ENCODE measurements at places on chromosomes 5 and 9.

GRCh38 chr9:134824583-134824982 is 56.0 kb upstream of the FCN2 start:
- no peak for DNase-seq

- DNase-seq, result no peak
Measured at GRCh38 chr9:7579351-7579750, 220.2 kb downstream of the DMAC1 start.

GRCh38 chr5:126613941-126614592 is 13.3 kb downstream of the PHAX start:
- no peak for DNase-seq

DNA sequence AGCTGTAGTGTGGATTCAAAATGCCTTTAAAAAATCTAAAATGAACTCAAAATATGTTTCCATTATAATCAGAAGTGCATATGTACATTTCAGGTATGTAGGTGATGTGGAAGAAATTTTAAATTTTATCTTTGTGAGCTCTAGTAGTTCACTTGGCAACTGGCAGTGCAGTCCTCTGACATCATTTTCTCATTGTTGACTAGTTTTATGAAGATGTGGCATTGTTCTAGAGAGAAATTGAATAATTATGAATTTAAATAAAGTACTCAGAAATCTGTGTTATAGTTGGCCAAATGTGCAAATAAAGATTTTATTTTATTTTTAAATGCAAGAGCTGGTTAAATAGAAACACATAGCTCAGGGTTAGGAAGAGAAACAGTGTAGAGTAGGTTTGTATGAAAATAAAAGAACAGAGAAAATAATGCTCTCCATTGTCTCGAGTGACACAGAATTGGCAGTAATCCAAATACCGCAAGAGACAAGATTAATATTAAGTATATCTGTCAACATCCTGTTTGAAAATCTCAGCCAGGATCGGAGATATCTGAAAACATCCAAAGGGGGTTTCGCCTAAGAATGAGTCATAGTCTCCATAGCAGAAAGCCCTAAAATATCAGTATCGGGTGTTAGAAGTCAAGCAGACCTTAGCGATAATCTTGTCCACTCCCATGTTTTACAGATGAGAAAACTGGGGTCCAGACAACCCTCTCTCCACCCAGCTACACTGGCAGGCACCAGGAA is 189.4 kb downstream of the CCDC192 start:
- DNase-seq, result no peak

DNA sequence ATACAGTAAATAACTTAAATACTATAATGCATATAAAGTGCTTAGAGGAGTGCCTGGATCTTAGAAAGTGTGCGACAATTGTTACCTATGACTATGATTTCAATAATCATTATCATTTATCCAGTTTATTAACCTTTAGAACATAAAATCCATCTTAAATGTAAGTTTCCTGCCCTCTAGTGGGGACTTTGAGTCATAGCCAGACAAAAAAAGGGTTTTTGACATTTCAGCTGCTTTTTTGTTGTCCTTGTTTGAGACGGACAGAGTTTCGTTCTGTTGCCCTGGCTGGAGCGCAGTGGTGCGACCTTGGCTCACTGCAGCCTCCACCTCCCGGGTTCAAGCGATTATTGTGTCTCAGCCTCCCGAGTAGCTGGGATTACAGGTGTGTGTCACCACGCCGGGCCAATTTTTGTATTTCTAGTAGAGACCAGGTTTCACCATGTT is 9.7 kb upstream of the C9orf152 start:
- no peak for DNase-seq

DNA sequence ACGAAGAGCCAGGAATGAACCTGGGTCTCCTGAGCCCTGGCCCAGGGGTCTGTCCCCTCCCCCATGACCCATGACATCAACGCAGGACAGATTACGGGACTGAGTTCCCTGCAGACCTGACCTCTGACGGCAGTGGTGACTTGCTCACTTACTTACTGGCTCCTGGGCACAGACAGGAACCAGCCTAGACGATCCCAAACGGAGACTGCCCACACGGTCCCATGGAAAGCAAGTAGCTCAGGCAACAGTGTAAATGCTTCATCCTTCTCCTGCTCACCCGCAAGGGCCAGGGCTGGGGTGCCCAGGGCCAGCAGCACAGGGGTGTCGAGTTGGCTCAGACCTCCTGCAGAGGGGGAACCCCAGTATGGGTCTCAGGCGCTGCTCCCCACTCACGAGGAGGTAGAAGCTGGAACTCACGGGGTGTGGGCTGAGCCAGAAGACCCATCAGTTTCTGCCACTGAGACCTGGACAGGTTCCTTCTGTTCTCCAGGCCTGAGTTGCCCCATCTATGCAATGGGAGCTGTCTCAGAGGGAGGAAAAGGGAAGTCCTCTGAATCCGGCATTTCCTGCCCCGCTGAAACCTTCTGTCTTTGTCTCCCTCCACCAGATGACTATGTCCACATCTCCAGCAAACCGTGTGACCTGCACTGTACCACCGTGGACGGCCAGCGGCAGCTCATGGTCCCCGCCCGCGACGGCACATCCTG is 5.6 kb downstream of the ADAMTSL2 start:
- DNase-seq, result no peak

DNA sequence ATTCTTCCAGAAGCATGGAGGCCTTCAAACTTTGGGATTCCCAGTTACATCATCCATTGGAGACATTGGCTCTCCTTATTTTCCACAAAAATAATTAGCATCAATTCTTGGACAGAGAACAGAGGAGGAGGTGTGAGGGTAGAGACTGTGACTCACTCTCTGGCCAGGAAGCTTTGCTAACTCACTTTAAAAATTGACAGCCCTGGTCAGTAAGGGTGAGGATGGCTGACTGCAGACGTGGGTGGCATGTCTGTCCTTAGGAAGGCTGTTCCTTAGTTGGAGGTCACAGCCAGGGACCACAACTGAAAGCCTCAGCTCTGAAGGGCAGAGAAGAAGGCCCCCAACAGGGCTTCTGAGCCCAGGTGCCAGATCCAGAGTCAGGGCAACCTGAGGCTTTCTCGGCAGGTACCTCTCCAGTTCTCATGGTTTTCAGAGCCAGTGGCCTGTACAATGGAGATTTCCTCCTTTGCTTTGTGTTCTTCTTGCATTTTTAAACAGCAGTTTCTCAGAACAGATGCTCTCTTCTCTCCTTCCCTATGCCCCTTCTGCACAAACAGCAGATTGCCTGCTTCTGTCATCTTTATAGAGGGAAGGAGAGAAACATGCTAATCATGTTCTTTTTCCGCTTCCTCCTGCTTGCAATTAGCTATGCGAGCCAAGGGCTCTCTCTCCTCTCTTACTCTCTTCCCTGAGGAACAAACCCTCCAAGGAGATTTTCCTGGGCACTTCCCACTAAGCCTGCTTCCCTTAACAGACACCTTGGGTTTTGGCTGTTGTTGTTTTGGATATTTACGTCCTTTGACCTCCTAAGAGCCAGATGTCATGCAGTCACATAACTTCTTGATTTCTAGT is 92.5 kb upstream of the ZNF366 start:
- no peak for DNase-seq

GRCh38 chr5:138408023-138408422 is 30.8 kb upstream of the REEP2 start:
- DNase-seq, result no peak

GRCh38 chr9:1619915-1620710 is 395.0 kb upstream of the SMARCA2 start:
- DNase-seq, result no peak

DNA sequence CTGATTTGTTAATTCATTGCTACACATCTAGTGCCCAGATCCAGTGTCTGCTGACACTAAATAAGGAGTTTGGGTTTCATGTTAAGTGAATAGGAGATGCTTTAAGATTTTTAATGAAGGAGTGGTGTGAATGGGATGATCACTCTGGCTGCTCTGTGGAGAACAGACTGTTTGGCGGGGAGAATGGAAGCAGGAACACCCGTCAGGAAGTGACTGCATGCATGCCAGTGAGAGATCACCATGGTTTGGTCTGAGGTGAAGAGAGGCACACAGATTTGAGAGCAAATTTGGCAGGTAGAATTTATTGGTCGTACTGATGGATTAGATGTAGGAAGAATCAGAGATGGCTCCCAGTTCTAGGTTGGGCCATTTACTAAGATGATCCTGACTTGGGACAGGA is 19.8 kb downstream of the ATP6V0E1 start:
- DNase-seq, result no peak

DNA sequence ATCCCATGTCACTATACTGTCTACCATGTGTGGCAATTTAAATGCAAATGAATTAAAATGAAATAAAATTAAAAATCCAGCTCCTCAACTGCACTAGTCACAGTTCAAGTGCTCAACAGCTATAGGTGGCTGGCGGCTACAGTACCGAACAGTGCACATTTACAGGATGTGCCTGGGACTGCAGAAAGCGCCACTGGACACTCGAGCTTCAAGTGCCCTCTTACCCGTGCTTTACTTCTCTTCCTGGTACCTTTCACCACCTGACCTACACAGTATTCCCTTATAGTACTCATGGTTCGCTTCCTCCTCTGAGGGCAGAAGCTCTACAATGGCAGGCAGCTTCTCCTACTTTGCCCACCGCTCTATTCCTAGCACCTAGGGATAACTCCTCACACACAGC is 166.6 kb downstream of the FANCC start:
- no peak for DNase-seq

DNA sequence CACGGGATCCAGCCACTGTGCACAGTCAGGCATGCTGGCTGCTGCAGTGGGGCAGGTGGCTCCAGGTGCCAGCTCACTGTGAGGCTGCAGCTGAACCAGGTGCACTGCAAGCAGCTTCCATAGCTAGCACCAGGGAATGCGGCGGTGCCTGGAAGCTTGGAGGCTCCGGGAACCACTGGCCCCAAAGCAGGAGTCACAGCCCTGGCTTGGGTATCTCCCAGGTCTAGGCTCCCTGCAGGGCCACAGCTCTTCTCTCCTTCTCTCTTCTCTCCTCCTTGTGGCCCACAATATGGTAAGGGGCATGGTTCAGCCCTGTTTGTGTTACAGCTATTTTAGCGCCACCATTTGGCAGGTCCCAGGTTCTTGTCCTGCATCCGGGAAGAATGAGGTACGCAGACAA is 6.7 kb upstream of the MTMR12 start:
- DNase-seq, result no peak

- no peak for DNase-seq
Measured at GRCh38 chr9:124386201-124386600, 29.0 kb downstream of the PSMB7 start.

GRCh38 chr9:130780865-130781504 is 54.1 kb upstream of the ABL1 start:
- DNase-seq, result no peak

DNA sequence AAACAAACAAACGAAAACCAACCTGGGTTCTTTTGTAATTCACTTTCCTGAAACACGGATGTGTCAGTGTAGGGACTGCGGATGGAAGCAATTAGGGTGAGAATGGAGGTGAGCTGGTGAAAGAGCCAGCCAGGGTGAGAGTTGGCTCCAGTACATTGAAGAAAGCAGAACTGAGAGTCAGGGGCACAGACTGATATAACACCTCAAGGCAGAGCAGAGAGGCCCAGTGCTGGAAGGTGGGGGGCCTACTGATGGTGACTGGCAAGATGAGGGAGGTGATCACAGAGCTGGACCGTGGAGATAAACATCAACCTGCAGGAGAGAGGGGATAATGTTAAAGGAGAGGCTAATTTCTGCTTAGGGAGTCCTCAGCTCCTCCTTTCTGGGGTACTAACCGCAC is 221.1 kb downstream of the MAN2A1 start:
- DNase-seq, result no peak

DNA sequence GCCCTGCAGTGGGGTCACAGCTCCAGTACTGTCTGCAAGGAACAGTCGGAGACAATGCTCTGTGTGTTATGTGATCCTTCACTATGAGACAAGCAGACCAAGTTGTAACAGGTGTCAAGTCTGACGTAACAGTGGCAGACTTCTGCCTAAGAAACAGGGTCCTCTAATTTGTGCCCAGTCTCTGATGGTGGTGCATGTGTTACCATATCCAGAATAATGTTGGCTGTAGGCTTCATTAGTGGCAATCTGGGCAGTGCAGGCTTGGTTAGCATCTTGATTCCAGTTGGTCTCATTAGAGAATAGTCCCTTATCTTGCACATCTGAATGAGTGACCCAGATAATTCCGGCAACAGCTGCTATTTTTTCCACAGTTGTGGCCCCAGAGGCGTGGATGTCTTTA is 33.8 kb downstream of the ZNF131 start:
- no peak for DNase-seq

Measured in activated CD4-positive, CD25-positive, alpha-beta regulatory T cell treated with anti-CD3 and anti-CD28 coated beads, Interleukin-2, amount 50 U/mL, for 16 hours (primary cell).